ENCODE measurements at places on chromosomes 5 and 9. TPM values are rescaled to one million over a fixed set of nuclear protein-coding genes. Genes with fewer than 3 reads are reported as not detected.

GRCh38 chr5:139893873-139894272 is 98.3 kb downstream of the PSD2 start:
- DNase-seq: no peak

The PCDHB8 gene
- total RNA-seq: not detected

The MLANA gene
- not detected for total RNA-seq

DNA sequence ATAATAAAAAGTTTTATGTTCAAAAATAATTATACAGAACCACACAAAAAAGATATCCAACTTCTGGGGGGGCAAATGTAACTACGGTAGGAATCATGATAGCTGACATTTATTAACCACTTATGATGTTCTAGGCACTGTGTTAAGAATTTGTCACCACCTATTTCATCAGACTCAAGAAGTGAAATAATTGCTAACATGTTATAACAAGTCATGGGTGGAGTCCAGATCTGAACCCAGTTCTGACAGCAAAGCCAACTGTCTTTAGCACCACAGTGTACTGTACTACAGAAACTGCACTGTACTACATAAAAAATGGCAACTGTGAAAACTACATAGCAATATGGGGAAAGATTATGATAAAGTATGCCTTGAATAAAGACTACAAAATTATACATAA is 3.0 kb upstream of the SAP30L start:
- DNase-seq: no peak

DNA sequence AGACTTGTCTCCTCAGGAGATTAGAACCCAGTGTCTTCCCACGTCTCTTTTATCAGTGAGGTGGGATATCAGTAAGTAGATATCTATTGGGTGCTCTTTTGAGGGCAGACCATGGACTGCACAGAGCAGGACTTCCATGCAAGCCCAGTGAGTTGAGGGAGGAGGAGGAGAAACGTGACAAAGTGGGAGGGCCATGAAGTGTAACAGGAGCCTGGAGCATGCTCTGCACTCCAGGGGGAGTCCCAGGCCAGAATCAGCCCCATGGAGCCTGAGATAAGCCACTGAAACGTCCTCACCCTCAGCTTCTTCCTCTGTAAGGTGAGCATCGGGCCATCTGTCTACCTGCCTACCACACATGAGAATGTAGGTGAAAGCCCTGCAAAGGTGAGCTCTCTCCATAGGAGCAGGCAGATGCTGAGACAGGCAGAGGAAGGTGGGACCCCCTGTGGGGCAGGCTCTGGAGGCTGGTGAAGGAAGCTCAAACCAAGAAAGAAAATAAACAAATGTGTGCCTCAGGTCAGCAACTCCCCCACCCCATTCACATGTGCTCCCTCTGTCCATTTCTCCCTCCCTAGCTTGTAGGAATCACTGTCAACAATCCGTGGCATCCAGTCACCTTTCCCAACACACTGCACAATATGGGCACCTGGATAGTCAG is 87.4 kb downstream of the NRG2 start:
- DNase-seq: no peak

Data from activated T-cell treated with anti-CD3 and anti-CD28 coated beads, Interleukin-2, amount 50 U/mL, for 72 hours (primary cell).